NCI-H460 (cell line): ENCODE measurements at places on chromosomes 12 and 14.
A peak's percentile ranks its signal among the peaks of the same experiment; 100 is the strongest.

DNA sequence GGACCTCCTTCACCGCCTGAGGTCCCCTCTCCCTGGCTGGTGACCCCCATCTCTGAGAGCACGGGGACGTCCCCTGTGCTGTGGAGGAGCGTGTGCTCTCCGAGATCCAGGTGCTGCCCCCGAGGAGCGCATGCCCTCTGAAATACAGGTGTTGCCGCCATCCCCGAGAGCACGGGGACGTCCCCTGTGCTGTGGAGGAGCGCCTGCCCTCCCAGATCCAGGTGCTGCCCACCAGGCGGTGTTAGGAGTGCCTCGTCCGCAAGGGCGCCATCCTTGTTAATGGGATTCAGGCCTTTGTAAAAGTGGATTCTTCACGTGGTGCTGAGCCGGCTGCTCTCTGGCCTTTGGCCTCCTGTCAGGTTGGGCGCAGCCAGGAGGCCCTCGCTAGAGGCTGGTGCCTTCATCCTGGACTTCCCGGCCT, 10.1 kb downstream of the NOC4L start:
- DNase-seq, result no peak

DNA sequence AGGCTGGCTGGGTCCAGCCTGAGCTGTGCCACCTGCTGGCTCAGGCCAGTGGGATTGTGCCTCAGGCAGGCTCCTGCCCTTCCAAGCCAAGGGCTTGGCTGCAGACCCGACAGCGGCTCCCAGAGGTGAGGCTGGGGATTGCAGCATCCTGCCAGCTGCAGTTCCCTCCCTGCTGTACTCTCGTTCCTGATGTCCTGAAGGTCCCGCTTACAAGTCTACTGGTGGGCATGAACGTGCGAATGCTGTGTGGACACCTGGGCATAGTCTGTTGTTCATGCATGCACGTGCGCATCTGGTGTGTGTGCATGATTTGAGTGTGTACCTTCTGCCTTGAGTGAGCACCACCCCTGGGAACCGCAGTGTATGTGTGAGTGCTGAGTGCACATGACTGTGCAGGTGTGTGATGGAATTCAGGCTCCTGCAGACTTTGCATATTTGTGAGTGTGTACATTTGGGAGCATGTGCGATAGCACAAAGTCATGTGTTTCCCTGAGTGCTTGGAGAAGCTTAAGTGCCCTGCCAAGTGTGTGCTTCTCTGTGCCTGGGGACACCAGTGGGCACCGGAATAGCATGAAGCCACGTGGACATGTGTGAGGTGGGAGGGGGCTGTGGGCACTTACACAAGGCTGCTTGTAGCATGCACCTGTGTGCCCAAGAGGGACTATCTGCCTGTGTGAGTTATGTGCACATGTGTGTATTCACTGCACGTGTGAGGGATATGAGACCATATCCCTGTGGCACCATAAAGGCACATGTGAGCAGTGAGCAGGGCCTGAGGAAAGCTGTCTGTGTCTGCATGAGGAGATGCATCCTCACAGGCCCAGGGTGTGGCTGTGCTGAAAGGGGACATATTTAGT, 19.3 kb upstream of the KRT7 start:
- peak; percentile 88 for DNase-seq

- no peak for DNase-seq
These were observed 6.6 kb downstream of the BEGAIN start for GRCh38 chr14:100580316-100581227.

DNA sequence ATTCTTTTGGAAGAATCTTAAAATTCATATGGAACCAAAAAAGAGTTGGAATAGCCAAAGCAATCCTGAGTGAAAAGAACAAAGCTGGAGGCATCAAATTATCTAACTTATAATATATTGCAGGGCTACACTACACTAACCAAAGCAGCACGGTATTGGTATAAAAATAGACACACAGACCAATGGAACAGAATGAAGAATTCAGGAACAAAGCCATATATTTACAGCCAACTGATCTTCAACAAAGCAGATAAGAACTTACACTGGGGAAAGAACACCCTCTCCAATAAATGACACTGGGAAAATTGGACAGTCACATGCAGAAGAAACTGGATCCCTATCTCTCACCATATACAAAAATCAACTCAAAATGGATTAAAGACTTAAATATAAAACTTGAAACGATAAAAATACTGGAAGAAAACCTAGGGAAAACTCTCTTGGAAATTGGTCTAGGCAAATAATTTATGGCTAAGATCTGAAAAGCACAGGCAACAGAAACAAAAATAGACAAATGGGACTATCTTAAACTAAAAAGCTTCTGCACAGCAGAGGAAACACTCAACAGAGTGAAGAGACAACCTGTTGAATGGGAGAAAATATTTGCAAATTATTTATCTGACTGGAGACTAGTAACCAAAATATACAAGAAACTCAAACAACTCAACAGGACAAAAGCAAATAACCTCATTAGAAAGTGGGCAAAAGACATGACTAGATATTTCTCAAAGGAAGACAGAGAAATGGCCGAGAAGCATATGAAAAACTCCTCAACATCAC, 286.3 kb downstream of the ITPR2 start:
- DNase-seq, result no peak

DNA sequence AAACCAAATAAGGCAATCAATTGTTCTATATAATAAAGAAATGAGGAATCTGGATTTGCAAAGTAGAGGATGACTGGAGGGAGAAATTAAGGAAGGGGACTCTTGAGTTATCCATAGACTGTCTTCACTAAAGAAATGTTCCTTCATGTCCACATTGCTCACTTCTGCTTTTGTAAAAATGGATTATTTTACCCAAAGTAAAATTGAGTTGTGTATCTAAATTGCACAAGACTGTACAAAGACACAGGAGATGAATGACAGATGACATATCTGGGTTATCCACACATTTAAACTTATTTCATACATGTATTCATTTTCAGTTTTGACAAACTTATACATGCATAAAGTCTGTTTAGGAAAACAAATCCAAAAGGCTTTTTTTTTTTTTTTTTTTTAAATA, 11.3 kb downstream of the ATP2B1 start:
- DNase-seq, result no peak

GRCh38 chr12:18799561-18799960, 61.6 kb downstream of the CAPZA3 start:
- no peak for DNase-seq

DNA sequence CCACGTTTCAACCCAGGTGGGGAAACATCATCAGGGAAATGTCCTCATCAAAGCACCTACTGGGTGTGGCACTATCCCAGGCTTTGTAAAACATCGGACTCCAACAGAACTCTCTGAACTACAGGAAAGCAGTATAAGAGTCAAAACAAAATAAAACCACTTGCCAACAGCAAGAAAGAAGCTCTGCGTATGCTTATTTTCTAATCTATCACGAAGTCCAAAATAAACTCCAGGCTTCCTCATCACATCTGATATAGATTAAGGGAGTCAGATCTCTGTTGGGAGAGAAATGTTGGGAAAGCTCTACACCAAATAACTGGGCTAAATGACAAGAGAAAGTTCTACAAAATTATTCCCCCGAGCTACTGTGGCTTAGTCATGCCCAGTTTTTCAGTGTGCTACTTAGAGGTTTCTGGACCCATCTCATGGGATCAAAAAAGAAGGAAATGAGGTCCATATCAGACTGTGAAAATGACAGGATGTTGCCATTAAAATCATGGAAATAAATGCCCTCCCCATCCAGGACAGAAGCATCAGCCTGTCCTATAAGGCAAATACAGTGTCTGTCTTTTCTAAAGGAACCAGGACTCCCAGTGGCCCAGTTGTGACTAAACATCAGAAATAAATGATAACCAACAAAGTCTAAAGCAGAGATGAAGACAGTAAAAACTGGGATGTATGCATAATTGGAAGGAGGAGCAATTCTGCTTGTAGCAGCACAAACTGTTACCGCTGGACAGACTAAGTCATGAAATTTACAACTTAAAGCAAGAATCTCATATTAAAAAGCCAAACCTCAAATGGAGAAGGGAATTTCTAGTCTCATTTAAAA, 149.5 kb downstream of the STXBP6 start:
- DNase-seq, result no peak

- no peak for DNase-seq
These were observed 27.3 kb upstream of the HELB start for GRCh38 chr12:66275040-66275439.

DNA sequence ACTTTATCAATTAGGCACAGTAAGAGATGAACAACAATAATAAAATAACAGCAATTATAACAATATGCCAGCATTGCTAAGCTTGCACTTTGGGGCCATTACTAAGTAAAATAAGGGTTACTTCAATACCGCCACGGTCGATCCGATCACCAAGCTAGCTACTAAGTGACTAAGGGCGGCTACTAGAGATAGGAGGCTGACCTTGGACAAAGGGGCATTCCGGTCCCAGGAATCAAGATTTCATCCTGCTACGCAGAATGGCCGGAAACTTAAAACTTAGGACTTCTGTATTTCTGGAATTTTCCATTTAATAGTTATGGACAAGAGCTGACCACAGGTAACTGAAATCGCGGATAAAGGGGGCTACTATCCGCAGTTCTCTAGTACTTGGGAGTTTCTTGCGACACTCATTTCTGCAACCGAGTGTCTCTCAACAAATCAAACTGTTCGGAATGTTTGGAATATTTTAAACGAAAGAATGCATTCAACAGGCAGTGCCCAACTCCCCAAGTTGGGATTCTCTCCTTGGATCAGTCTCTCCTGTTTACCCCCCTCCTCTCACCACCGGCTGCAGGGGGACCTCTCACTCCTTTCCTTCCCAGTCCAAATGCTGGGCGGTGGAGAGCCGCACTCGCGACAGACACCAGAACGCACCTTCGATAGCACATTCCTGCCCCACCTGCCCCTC, 650 bp downstream of the HEBP1 start:
- DNase-seq, result no peak
